WTC11 (cell line): ENCODE measurements at places on chromosomes 11 and 22.

- peak; percentile 89 for DNase-seq
These were observed 26.4 kb downstream of the KCTD17 start for GRCh38 chr22:37077802-37078448.

DNA sequence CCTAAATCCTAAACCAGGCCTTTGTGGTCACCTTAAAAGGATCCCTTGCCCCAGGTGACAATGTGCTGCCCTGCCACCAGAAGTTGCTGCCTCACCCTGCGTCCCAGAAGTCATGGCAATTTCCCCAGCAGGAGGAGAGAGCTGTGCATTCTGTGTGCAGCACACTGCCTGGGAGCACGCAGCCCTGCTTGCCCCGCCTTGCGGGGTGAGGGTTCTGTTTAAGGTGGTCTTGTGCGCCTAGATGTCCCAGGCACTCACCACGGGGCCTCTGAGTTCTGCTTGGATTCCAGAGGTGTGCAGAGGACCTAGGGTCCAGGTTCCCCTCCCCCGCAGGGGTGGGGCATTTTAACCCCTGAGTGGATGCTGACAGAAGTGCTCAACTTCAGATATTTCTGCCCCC, 95.0 kb downstream of the GRAMD1B start:
- DNase-seq: no peak

- DNase-seq: no peak
These were observed 38.2 kb upstream of the YWHAH start for GRCh38 chr22:31906086-31906485.

DNA sequence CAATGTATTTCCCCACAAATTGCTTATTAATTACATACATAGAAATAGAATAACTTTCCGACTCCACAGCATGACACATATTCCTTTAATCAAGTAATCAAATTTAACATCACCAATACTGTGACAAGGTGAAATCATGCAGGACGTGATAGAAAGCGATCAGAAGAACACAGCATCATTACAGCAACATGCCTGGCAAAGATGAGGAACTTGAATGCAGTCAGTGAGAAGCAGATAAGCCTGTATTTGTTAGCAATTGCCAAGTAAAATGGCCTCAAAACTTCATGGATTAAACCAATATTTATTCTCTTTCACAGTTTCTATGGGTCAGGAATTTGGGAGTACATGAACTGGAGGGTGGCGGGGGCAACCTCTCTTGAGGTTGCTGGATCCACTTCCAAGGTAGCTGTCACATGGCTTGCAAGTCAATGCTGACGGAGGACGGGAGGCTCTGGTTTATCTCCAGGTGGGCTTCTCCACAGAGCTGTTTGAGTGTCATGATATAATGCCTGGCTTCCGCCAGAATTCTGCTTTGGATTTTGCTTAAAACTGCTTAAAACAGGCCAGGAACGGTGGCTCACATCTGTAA, 12.0 kb upstream of the TEAD1 start:
- DNase-seq: no peak

DNA sequence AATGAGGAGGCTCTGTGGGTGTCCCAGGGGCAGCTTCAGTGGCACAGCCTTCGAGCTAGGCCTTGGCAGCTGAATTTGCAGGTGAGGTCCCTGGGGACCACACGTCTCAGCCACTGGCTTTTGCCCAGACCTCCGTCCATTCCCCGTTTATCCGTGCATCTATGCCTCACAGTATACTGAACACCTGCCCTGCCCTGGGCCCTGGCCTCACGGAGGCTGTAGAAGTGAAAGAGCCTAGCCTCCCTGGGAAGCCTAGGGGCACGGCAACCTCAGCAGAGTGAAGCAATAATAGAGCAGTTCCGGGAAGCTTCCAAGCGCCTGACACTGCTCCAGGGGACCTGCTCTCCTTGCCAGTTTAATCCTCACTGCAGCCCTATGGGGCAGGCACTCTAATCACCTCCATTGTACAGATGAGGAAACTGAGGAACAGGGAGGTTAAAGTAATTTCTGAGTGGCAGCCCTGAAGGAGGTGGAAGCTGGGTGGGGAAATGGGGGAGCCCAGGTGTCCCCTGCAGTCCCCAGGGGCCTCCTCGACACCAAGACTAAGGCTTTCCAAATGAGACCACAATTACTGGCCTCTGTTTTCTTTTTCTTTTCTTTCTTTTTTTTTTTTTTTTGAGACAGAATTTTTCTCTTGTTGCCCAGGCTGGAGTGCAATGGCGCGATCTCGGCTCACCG, 2.7 kb upstream of the NFAM1 start:
- no peak for DNase-seq

GRCh38 chr11:67996051-67996450, 7.8 kb downstream of the UNC93B1 start:
- no peak for DNase-seq

- DNase-seq: no peak
These were observed 21.5 kb upstream of the RFPL3 start for GRCh38 chr22:32336121-32336603.

DNA sequence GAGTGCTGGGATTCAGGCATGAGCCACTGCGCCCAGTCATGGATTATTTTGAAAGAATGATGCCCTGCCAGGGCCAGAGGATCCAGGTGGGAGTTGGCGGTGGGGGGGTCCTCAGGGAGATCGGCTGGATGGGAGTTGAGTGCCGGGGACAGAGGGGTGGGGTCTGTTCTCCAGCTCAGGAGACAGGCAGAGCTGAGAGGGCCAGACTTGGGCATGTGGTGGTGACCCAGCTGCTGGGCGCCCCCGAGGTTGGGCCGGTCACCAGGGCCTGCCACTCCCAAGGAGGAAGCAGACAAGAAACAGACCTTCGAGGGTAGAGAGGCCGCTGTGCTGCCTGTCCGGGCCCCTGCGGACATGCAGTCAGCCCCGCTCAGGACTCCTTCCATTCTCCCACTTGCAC, 11.8 kb upstream of the PRODH start:
- no peak for DNase-seq

GRCh38 chr11:111792314-111792713, 26.1 kb upstream of the PPP2R1B start:
- no peak for DNase-seq

DNA sequence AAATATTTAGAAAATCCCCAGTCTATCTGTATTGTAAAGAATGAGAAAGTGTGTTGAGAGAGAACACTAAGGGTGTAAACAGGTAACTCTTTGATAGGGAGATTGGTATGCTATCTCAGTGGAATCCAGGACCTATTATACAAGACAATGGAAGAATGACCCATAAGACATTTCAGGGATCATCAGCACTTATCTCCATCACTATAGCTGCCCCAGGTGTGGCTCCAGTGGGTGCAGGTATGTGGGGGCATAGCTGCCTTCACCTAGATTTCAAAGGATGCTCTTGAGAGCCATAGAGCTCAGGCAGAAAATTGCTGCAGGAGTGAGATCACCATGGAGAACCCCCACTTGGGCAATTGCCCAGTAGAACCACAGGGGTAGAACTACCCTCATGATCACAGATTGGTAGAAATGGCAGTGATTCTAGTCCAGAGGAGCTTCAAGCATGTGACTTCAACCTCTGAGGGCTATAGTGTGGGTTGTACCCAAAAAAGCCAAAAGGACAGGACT, 252.3 kb upstream of the TBCEL start:
- DNase-seq: no peak

DNA sequence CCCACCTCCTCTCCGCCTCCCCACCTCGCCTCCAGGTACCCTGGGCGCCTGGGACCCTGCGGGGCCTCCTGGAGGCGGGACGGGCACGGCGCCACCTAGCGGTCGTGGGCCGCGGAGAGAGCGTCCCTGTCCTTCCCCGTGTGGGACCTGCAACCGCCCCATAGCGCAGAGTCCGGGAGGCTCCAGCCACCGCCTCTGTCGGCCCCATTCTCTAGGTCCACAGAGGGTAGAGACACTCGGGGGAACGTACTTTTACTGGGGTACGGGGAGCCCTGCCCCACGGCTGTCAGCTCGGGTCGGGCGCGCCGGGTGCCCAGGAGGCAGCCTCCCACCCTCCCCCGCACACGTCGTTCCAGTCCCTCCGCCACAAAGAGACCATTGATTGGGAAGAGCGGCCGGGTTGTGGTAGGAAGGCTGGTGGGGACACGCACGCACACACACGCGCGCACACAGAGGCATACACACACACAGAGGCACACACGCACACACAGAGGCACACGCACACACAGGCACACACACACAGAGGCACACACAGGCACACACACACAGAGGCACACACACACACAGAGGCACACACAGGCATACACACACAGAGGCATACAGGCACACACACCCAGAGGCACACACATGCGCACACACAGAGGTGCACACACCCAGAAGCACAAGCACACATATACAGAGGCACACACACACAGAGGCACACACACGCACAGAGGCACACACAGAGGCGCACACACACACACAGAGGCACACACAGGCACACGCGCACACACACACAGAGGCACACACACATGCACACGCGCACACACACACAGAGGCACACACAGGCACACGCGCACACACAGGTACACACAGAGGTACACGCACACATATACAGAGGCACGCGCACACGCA, 12.6 kb upstream of the NECTIN1 start:
- peak; percentile 82 for DNase-seq

DNA sequence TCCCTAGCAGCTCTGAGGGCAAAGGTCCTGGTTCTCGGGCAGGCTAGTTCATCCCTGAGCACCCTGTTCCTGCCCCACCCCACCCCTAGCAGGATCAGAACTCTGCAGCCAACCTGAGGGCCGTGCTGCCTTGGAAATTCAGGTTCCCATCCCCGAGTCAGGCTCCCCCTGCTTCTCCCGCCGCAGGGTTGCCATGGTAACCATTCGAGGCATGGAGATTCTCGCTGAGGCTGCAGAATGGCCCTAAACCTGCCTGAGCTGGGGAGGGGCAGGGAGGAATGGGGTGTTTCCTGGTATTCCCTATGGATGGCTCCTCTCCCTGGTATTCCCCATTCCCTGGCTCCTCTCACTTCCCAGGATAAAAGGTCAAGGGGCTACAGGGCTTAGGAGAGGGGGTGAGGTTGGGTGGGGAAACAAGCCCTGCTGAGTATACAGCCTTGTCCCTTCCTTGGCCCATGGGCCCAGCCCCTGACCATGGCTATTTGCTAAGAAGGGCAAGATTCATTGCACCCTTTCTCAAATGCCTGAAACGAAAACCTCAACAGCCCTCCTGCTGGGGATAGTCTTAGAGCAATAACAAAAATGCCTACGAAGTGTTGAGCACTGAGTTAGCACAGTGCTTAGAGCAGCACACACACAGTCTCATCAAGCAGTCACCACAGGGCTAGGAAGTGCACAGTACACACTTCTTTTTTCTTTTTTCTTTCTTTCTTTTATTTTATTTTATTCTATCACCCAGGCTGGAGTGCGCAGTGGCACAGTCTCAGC, 58.7 kb downstream of the CHST1 start:
- peak; percentile 81 for DNase-seq

DNA sequence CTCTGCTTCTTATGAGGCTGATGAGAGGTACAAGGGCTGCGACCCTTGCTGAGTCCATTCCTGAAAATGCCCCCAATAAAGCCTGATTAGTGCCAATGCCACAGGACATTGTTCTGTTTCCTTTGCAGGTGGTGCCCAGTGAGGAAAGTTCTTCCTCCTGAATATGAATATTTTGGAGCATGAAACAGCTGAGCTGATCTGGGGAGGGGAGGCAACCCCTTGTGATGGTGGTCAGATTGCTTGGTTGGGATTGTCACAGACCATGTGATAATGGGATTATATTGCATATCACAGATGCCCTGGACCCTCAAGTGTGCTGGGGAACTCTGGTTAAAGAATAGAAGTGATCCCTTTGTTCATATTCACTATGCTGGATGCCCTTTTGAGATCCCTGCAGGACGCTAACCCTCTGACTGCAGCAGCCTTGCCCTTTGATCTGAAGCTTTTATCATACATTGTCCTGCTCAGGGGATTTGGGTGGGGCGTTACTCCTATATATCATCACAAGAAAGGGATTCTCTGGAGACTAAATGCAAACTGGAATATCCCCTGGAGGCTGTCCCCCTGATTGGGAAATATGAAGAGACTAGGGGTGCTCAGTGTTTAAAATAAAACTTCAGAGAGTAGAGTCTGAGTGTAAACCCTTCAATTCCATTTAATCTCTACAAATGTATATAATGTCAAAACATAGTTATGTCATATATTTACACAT, 76.9 kb upstream of the TOP3B start:
- DNase-seq: no peak

GRCh38 chr11:106331176-106331575, 253.7 kb downstream of the AASDHPPT start:
- DNase-seq: no peak

GRCh38 chr11:121965330-121965729, 150.7 kb downstream of the BLID start:
- DNase-seq: no peak

GRCh38 chr11:102560555-102561011, 30.0 kb upstream of the MMP7 start:
- no peak for DNase-seq

GRCh38 chr11:121012091-121012490, 11.8 kb upstream of the TBCEL start:
- no peak for DNase-seq

- DNase-seq: no peak
These were observed 16.8 kb downstream of the ADAMTS15 start for GRCh38 chr11:130465263-130465662.

GRCh38 chr11:59262177-59262818, 49.6 kb upstream of the MPEG1 start:
- no peak for DNase-seq

GRCh38 chr11:45806937-45807791, 2.2 kb downstream of the SLC35C1 start:
- no peak for DNase-seq

- DNase-seq: no peak
These were observed 44.6 kb downstream of the COPB1 start for GRCh38 chr11:14454861-14455632.

GRCh38 chr22:19706661-19707151, 7.6 kb upstream of the SEPTIN5 start:
- DNase-seq: no peak

GRCh38 chr11:78560826-78561484, 13.7 kb downstream of the NARS2 start:
- DNase-seq: no peak

- no peak for DNase-seq
These were observed 20.6 kb downstream of the SLC5A1 start for GRCh38 chr22:32063701-32064100.

DNA sequence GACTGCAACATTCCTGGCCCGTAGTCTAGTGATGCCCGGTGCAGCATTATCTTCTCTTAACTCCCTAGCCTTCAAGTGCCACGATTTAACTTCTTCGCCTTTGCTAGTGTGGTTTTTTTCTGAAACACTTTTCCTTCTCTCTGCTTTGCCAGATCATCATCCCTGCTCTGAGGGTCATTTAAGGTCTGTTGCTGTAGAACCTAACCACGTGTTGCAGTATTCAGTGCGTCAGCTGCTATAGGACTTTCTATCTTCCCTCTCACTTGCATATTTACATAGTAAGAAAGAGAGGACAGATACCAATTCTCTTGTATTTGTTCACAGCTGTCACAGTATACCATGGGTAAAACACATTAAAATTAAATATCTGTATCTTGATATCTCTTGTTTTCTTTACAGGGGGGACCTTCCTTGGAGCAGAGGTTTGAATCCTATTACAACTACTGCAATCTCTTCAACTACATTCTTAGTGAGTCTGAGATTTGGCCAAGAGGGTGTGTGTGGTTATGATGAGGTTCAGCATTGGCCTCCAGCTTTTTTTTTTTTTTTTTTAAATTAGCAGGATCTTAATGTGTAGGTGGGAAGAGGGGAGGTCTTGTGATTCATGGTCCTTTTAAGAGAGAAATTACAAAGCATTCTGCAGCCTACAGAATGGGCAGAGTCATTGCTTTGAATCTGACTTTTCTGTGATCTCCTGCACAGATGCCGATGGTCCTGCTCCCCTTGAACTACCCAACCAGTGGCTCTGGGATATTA, 13.5 kb downstream of the EIF3L start:
- no peak for DNase-seq
